ENCODE measurements at places on chromosomes 2 and 18. TPM values are rescaled to one million over a fixed set of nuclear protein-coding genes. Genes with fewer than 3 reads are reported as not detected.

DNA sequence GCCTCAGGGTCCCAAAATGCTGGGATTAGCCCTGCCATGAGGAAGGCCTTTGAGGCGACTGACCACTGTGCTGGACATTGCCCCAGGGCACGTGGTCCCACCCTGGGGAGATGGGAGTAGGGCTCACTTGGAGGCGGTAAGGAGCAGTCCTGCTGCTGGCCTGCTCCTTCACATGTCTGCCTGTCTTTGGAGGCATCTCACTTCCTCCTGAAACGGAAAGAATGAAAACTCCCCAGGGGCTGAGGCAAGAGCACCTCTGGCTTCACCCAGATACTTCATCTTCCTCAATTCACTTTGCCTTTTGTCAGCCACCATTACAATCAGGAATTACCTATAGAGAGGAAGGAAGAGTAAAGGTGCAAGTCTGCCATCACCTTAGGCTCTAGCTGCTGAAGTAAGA, 59.9 kb upstream of the GATA6 start:
- no peak for DNase-seq

DNA sequence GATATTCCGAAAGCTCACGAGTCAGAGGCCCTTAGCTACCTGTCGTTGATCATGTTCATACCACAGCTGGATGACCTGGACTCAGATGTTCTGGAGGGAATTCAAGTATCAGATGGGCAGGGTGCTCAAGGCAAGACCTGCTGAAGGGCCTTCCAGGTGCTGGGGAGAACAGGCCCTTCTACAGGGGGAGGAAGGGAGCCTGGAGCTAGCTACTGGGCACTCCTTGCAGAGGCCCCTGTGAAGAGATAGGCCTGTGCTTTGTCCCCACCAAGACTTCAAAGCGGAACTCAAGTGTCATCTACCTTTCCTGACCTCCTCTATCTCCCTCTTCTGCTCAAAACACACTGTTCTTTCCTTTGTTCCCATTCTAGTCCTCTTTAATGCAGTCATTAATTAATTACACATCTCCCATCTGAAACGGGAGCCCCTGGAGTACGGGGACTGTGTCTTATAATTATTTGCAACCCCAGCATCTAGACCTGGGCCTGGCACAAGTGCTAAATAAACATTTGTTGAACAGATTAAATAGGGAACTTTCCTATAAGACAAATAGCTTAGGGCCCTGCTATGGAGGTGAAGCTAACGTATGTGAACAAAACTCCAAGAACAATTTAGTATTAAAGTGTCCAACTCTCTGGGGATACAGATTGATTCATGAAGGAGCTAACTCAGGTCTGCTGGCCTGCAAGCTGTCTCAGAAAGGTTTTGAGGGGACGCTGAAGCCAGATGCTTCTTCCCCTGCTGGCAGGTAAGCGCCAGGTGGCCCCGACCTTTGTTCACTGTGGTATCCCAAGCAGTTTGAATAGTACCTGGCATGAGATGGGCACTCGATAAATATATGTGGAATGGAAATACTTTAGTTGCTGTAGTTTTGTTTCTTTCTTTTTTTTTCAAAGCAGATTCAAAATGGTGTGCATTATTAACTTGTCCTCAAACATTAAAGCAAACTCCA, 22.0 kb downstream of the RHOB start:
- DNase-seq: no peak

DNA sequence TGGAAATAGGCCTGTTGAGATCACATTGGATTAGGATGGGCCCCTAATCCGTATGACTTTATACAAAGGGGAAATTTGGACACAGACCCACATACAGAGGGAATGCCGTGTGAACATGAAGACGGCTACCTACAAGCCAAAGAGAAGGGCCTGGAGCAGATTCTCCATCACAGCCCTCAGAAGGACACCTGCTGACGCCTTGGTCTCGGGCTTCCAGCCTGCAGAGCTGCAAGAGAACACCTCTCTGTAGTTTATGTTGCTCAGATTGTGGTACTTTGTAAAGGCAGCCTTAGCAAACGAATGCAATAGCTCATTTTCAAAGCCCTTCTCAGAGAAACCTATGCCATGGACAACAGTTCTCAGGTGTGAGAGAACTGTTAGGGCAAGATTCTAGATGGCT, 86.1 kb downstream of the LONRF2 start:
- no peak for DNase-seq

DNA sequence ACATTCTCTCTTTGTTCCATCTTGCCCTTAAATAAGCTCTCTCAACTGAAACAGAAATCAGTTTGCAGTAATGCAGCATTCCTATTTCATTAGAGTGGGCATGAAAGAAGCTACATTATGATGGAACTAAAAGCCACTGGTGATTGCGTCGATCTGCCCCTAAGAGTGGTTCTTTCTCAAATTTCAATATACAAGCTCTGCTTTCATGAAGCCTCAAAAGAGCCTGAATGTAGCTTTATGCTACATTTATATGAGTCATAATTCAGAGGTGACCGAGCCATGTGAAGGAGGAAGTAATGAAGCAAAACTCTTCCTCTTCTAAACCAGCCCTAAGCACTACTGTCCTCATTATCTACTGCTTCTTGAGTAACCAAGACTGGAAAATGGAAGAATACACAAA, 64.8 kb upstream of the CYTIP start:
- DNase-seq: no peak

DNA sequence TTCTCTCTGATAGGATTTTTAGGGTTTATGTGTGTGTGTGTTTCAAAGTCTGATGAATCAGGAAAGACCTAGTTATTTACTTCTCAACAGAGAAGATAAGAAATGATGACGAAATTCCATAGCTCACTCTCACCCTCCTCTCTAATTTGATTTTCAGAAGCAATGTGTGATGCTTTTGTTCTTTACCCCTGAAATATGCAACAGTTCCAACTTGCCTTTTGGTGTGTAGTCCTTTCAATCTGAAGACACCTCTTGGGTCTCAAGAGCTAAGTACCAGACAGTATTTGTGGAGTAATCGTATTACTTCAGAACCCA, 18.7 kb upstream of the LCLAT1 start:
- no peak for DNase-seq

GRCh38 chr2:145984580-145984979, 1464.7 kb upstream of the ZEB2 start:
- peak; percentile 39 for DNase-seq

DNA sequence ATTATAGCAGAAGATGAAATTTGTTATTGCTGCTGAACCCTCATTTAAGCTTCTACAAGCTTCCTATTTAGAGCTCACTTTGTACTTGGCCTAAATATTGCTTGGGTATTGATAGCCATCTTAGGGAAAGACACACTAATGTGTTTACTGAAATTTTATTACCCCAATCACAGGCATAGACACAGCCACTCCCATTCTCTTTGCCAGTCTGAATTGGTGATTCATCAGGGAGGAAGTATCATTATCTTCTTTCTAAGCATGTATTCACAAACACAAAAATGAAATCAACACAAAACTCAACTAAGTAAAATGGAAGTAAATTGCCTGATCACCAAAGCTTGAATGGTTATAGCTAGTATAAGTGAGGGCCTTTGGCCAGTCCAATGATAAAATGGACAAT, 666.3 kb downstream of the TSN start:
- DNase-seq: no peak

DNA sequence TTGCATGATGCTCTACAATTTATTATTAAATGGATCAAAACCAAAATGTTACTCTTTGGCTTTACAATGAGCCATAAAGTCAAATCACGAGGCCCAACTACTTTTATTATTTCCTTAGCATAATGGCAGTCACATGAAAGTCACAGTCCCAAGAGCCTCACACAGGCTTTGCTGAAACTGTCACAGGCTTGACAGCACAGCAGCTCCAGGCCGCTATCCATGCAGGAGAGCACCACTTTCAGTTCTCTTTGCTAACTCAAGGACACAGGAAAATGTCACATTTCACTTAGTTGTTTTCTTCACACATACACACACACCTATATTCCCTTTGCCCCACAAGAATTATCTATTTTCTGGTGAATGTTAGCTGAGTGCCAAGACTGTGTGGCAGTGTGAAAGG, 11.1 kb upstream of the MSGN1 start:
- DNase-seq: no peak

DNA sequence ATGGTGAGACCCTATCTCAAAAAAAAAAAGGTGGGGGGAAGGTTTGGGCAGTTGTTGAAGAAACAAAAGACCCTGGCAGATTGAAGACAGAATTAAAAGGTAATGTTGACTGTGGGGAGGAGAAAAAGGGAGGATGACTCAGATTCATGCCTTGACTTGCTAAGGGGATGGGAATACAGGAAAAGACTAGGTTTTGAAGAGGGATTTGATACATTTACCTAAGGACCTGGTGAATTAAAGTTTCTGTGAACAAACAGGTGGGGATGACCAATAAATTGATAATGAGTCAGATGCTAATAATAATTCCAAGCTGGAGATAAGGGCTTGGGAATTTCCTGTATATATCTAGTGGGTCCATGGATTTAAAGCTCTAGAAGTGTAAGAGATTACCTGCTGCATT, 27.6 kb downstream of the TTR start:
- no peak for DNase-seq

- DNase-seq: no peak
Observed at GRCh38 chr2:28406276-28407096, 13.8 kb downstream of the FOSL2 start.

The ODC1 gene
- total RNA-seq: 88.3 TPM

The LYG2 gene
- total RNA-seq: not detected

The HAAO gene
- total RNA-seq: 1.6 TPM

The RAB6C gene
- total RNA-seq: under 0.01 TPM

The TEX44 gene
- not detected for total RNA-seq

The DOCK10 gene
- total RNA-seq: 20.7 TPM

The TDRD15 gene
- not detected for total RNA-seq

The PHLPP1 gene
- 6.8 TPM for total RNA-seq

The FSIP2 gene
- 0.86 TPM for total RNA-seq
